ENCODE measurements at places on chromosomes 4 and X.

DNA sequence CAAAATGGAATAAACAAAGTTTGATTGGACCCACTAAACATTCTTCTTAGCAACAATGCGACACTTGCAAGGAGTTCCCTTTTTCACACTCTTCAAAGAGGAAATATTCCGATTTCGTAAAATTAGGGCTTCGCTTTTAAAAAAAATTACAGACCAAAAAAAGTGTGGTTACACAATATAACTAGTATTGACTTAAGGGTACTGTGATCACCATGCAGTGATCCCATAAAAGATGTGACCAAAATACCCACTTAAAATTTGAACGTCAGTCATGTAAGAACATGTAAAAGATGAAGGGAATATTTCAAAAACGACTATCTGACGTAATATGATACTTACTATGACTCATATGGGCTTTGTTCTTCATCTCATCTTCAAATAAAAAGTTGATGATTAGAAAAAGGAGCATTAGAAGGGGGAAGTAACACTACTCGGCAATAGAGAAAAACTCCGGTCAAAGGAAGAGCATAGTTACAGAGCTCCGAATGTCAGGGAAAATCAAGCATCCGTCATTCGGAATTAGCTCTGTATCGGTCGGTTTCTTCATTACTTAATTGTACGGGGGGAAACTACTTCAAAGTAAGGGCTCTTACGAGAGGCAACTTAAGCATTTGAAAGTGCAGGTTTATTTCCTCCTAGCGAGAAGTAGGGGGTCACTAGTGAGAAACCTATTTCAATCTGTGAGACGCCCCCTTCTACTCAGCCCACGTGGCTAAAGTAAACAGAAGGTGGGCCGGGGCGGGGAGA, 1.3 kb upstream of the TET2 start:
- DNase-seq, result no peak

GRCh38 chr4:146059151-146059550, 116.4 kb upstream of the LSM6 start:
- DNase-seq, result no peak

DNA sequence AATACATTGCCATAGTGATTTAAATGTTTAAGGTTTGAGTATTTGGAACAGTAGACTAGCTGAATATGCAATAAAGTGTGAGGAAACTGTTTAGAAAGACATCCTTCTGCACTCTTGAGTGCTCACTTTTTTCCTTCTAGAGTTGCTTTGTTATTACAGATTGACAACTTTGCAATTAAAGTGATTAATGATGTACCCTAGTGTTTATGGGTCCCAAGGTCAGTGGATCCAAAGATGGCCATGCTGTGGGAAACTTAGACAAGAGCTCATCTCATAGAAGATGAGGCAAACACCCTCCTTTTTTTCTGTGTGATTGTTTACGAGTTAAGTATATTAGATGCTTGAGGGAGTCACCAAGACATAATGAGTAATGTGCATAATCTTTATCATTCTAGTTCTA, 118.8 kb downstream of the PDLIM5 start:
- no peak for DNase-seq

GRCh38 chrX:153509592-153509991, 7.8 kb upstream of the ATP2B3 start:
- no peak for DNase-seq

DNA sequence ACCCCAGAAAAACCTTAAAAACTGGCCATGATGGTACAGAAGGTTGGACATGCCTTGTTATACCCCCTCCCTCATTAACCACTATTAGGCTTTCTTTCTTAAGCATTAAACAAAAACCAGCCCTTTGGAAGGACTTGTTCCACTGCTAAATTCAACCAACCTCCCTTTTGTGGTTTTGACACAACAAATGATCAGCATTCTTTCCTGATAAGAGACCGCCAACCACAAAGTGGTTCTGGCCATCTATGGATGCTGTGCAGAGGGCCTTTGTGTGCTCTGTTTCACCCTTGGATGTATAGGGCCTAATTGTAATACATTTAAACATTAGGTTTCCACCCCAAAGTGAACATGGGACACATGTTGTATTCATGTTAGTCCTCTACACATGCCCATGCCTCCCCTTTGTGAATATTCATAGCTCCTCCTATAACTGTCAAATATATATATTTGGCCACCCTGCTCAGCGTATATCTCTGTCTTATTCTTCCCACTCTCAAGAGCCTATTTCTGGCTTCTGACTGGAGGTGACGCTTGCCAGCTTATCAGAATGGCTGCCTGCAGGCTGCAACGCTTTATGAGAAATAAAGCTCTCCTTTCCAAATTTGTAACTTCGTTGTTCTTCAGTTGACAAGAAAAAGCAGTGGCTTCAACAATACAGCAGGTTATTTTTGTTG, 126.6 kb downstream of the NPNT start:
- DNase-seq, result no peak

GRCh38 chr4:70515367-70516250, 2.8 kb upstream of the AMTN start:
- no peak for DNase-seq

DNA sequence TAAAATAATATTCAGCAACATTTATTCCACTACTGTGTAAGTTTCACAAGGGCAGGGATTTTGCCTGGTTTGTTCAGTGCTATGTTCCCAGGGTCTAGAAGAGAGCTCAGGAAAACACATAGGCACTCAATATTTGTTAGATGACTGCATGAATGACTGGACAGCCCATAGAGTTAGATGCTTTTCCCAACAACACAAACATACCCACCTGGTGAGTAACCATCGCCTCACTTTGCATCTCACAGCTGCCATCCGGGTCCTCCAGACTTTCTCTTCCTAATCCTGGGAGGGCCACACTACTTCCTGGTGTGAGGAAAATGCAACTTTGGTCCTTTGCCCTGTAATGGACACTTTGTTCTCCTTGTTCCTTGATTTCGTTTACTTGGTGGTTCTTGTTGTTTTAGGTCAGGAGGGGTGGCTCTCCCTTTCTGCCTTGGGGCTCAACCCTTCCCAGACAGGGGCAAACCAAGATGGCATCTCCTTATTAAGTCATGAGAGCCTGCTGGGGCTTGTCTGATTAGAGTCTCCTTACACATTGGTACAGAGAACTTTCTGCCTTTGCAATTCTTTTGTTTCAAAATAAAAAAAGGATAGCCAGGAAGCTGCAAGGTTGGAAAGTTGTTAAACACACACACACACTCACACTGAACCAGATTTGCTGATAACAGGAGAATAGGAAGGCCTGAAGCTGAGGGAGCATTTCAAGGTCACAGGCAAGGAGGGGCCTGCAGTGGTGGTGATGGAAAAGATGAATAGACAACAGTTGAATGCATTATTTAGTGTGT, 190.6 kb downstream of the MID1IP1 start:
- DNase-seq, result no peak

DNA sequence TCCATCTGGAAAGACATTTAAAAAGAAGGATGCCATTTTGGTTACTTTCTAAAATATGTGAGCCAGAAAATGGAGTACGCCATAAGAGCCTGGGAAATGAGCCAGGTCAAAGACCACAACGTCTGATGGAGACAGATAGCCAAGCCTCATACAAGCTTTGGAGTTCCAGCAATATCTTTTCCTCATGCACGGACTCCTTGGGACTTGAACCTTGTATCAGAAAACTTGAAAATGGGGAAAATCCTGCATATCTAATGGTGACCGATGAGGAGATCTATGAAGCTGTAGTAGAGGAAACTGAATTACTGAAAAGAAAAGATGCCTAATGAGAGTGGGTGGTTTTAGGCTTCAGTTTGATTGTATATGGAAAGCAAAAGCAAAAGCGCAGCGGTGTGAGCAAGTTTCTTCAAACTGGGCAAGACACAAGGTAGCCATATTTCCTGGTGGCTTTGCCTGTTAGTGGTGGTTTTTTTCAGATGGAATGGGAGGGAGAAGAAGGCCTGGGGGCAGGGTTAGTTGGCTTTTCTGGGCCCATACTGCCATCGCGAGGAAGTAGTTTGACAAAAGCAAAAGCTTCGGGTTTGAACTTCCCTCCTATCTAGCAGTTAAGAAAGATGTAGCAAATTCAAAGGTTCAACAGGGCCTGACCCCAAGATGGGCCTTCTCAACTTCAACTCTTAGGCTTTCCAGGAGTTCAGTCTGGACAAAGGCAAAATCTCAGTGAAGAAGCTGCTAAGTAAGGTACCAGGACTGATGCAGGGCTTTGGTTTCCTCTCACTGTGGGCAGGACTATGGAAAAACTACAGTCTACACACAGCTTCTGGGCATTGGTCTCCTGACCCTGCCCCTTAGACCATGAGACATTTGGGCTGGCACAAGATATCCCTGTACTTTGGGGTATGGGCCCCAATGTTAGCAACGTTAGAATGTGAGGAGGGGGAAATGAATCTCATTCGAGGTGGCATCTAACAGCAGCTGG, 210.0 kb upstream of the STK26 start:
- DNase-seq, result peak; percentile 55

- DNase-seq, result no peak
Measured at GRCh38 chr4:173777921-173778320, 247.9 kb upstream of the HAND2 start.

DNA sequence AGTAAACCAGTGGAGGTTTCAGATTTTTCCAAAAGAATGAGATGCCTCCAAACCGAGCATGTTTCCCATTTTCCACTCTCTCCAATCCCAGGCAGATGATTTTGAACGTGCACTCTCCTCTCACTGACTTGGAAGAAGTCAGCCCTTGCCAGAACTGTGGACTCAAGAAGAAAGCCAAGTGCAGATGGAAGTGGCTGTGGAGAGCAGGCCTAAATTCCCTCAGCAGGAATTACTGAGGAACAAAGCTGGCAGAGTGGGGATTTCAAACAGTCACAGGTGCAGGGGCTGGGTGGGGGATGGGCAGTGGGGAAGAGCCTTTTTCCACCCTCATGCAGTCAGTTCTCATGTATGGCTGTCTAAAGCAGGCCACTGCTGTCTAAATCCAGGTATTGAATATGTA, 83.5 kb upstream of the PLAC1 start:
- DNase-seq, result no peak

GRCh38 chr4:82230306-82230705, 143.5 kb downstream of the HNRNPD start:
- no peak for DNase-seq

DNA sequence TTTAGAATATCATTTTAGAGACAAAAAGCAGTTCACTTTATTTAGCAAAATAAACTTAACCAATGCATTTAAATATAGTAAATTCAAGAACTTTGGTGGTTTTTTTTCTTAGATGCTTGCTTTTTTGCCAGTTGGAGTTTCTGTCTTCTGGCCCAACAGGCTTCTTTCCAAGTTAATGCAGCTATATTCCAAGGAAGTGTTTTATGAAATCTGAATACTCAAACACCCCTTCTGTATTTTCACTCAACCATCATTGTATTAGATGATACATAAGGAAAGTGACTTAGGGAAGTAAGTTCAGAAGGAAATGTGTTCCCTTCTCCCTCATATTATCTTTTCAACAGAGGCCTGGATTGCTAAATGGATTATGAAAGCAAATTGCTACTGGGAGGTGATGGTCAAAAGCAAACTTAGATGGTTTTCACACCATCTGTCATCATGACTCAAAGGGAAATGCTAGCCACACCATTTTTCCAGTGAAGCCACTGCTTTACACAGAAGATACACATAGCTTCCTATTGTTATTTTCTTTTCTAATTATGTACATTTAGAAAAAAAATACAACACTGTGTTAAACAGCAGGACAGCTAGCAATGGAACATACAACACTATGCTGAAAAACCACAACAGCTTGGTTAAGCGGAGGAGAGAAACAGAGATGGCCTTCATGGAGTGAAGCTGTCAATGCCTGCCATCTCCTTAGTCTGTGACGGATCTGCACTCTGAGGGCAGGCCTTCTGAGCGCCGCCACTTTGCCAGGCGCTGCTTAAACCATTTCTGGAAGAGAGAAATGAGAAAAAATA, 32.9 kb downstream of the HOPX start:
- DNase-seq, result no peak

GRCh38 chrX:1700757-1701156, 85.9 kb downstream of the ASMT start:
- no peak for DNase-seq

DNA sequence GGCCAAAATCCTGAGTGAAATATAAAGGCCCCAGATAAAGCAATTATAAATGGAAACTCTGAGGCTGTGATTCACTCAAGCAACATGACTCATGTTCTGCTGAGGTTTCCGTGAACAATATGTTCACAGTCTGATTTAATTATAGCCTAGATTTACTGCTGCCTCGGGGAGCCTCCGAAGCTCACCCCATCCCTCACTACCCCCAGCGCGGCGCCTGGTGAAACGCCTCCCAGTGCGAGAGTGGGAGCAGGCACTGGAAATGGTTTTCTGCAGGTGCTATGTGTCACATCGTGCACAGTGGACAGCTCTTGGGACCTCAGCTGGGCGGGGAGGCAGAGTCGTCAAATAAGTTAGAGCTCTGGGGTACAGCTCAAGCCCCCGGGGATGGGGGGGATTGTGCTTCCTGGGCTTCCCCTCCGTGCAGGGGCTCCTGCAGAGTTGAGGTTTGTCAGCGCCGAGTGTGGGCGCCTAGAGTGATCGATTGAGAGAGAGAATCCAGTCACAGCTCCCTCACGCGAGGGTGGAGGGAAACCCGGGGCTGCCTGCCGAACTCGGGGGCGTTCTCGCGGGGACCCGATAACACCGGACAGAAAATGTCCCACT, 110.6 kb downstream of the PHKA2 start:
- DNase-seq, result no peak

GRCh38 chrX:23930894-23931604, 23.2 kb downstream of the CXorf58 start:
- no peak for DNase-seq

GRCh38 chrX:13955095-13955647, 74.5 kb downstream of the GEMIN8 start:
- DNase-seq, result no peak

- DNase-seq, result no peak
Measured at GRCh38 chrX:13550346-13550745, 19.1 kb upstream of the EGFL6 start.

DNA sequence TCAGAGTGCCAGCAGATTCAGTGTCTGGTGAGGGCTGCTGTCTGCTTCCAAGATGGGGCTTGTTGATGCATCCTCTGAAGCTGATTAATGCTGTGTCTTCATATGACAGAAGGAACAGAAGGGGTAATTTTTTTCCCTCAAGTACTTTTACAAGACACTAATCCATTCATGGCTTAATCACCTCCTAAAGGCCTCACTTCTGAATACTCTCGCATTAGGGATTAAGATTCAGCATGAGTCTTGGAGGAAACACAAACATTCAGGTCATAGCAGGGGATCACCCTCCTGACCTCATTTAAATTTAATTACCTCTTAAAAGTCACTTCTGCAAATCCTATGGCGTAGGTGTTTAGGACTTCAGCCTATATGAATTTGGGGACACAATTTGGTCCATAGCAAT, 1145.5 kb upstream of the PCDH10 start:
- no peak for DNase-seq

GRCh38 chrX:95640226-95640625, 1044.4 kb upstream of the DIAPH2 start:
- DNase-seq, result no peak

- DNase-seq, result no peak
Measured at GRCh38 chr4:123649250-123649644, 252.7 kb downstream of the SPRY1 start.
